IMR-90 (cell line): ENCODE measurements at places on chromosomes 11 and 22. TPM values are rescaled to one million over a fixed set of nuclear protein-coding genes. Genes with fewer than 3 reads are reported as not detected.

DNA sequence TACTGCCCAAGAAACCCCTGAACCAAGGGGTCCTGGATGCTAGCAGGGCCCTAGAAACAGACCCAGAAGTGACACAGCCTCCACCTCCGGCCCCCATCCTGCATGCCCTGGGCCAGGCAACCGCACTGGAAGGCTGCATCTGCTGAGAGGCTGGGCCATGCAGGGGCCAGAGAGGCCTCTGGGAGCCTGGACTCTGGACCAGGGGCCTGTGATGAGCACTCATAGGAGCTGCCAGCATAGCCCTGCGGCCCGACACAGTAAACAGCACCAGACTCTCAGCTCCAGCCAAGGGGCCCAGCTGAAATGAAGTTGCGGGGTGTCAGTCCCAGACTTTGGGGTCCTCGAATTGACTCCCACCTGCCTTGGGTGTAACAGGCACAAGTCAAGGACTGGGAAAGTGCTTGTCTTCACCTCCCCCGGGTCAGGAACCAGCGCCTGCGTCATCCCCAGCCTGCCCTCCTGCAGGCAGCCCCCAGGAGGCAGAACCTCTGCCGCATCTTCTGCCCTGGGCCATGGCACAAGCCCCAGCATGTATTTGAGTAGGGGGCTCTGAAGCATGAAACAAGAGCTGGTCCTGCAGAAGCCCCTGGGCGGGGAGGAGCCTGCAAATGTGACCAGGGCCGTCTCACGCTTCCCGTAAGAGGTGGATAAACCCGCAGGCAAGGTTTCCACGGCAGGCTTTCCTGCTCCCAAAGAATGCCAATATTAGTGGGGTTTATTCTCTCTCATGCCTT, 25.2 kb upstream of the CCND1 start:
- no peaks in the 10 kb centered on the region; the same call in 1 of the 2 replicates for H3K27me3 ChIP-seq
- H3K4me3 ChIP-seq: no peak overlapping the region
- no peak overlapping the region for H3K27ac ChIP-seq
- no peaks in the 10 kb centered on the region; the same call in 1 of the 2 replicates for H3K4me1 ChIP-seq

- no peaks in the 10 kb centered on the region for H3K36me3 ChIP-seq
- H3K4me3 ChIP-seq: no peak overlapping the region
- H3K4me1 ChIP-seq: no peaks in the 10 kb centered on the region
- DNase-seq: no peak
- H3K27ac ChIP-seq: no peak overlapping the region
These were observed 192.9 kb downstream of the INSC start for GRCh38 chr11:15307619-15308024.

- peaks cover 12% of the 10 kb centered on the region for H3K36me3 ChIP-seq
- peak; percentile 17 for DNase-seq
- no peak overlapping the region for H3K27ac ChIP-seq
These were observed 52.7 kb downstream of the USP47 start for GRCh38 chr11:11894486-11894885.

DNA sequence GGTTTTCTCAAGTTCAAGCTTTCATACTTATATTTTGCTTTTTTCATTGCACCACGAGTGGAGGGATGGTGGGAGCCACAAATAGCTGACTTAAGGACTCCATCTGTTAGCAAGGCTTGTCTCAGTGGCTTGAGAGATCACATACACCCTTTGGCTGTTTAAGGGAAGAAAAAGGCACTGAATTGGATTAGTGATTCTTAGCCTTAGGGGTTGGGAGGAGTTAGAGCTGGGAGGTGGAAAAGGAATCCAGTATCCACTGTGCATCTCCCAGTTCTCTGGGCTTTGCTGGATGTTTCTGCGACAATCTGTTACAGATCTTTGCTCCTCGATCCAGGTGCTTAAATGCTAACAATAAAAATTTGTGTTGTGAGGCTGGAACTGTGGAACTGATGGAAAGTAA, 593.6 kb downstream of the CNTN5 start:
- H3K36me3 ChIP-seq: no peaks in the 10 kb centered on the region
- no peak overlapping the region for H3K27ac ChIP-seq
- H3K4me3 ChIP-seq: no peak overlapping the region
- no peaks in the 10 kb centered on the region for H3K27me3 ChIP-seq

Gene MYRF
- total RNA-seq: 1.6 and 1.7 TPM in 2 replicates

Gene GP1BB
- total RNA-seq: 0.18 and 0.28 TPM in 2 replicates

Gene TCN2
- total RNA-seq: 0.56 and 1.3 TPM in 2 replicates

- no peaks in the 10 kb centered on the region for H3K36me3 ChIP-seq
- no peak overlapping the region for H3K4me3 ChIP-seq
- H3K4me1 ChIP-seq: no peaks in the 10 kb centered on the region
- no peak overlapping the region for H3K27ac ChIP-seq
These were observed 9.4 kb downstream of the SLCO2B1 start for GRCh38 chr11:75160220-75160757.

Gene DEFB131B
- total RNA-seq: not detected in 2 replicates

Gene TRPC6
- total RNA-seq: 2.3 and 3.1 TPM in 2 replicates

DNA sequence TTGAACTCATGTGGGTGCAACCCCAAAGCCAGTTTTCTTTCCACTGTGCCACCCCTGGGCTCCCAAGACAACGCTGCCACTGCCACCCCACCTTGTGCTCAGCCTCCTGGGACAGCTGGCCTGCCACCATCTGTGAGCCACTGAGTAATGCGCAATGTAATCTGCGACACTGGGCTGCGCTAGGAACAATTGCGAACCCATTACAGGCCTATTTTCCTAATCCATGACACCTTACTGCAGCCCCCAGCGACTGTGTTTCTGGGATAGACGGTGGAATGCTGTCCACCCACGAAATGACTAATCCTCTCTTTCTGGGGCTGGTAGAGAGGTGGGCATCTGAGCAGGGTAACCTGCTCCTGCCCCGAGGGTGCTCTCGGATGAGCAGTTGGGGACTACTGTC, 22.2 kb downstream of the FLRT1 start:
- peaks cover 5% of the 10 kb centered on the region; the same call in 1 of the 2 replicates for H3K4me1 ChIP-seq
- peaks cover 4% of the 10 kb centered on the region; the same call in 1 of the 2 replicates for H3K27me3 ChIP-seq
- no peak overlapping the region for H3K27ac ChIP-seq
- no peak for DNase-seq
- H3K36me3 ChIP-seq: no peaks in the 10 kb centered on the region
- no peak overlapping the region for H3K4me3 ChIP-seq

Gene MPZL3
- 0.36 and 0.56 TPM in 2 replicates for total RNA-seq

- H3K27ac ChIP-seq: peak overlapping the region; percentile 67
- no peak overlapping the region for H3K4me3 ChIP-seq
- H3K4me1 ChIP-seq: peaks cover 35% of the 10 kb centered on the region
These were observed 20.3 kb upstream of the MICAL2 start for GRCh38 chr11:12090061-12090591.

Gene CARD16
- total RNA-seq: 7.9 and 23.3 TPM in 2 replicates

GRCh38 chr11:35809561-35809960, 134.3 kb upstream of the LDLRAD3 start:
- no peak for DNase-seq
- peaks cover 3% of the 10 kb centered on the region; the same call in 1 of the 2 replicates for H3K36me3 ChIP-seq
- H3K27me3 ChIP-seq: no peaks in the 10 kb centered on the region

DNA sequence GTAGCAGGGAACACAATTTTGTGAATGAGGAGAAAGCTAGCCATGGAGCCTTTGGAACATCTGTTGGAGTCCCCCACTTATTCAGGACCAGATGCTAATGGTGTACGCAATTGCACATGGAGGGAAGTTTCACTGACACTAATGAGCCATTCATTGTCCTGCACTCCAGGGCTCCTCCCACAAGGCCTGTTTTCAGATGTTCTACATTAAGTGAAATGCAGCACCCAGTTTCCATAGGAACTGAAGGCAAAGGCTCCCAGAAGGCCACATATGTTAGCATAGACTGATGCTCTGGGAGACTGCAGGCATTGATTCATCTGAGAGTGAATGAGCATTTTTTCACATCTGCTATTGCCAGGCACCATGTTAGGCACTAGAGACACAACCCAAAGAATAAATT, 399.5 kb downstream of the ETS1 start:
- peaks cover 3% of the 10 kb centered on the region; the same call in 1 of the 2 replicates for H3K4me1 ChIP-seq
- peak; percentile 48 for DNase-seq
- no peak overlapping the region for H3K27ac ChIP-seq
- H3K27me3 ChIP-seq: no peaks in the 10 kb centered on the region

Gene APOBEC3B
- total RNA-seq: 17.2 and 17.6 TPM in 2 replicates

Gene MSANTD2
- 5.0 and 6.4 TPM in 2 replicates for total RNA-seq

GRCh38 chr11:67648140-67648795, 2.3 kb downstream of the ACY3 start:
- DNase-seq: no peak
- H3K27ac ChIP-seq: no peak overlapping the region
- no peaks in the 10 kb centered on the region for H3K36me3 ChIP-seq
- H3K4me1 ChIP-seq: no peaks in the 10 kb centered on the region
- peaks cover 15% of the 10 kb centered on the region for H3K27me3 ChIP-seq

- H3K27me3 ChIP-seq: no peaks in the 10 kb centered on the region
- H3K27ac ChIP-seq: no peak overlapping the region
- peaks cover 1% of the 10 kb centered on the region; the same call in 1 of the 2 replicates for H3K36me3 ChIP-seq
- DNase-seq: no peak
These were observed 44.6 kb downstream of the MRE11 start for GRCh38 chr11:94449029-94449428.
